ENCODE measurements at places on chromosomes 2 and 18.

GRCh38 chr2:9306911-9307310 is 100.3 kb downstream of the ASAP2 start:
- no peak for DNase-seq

DNA sequence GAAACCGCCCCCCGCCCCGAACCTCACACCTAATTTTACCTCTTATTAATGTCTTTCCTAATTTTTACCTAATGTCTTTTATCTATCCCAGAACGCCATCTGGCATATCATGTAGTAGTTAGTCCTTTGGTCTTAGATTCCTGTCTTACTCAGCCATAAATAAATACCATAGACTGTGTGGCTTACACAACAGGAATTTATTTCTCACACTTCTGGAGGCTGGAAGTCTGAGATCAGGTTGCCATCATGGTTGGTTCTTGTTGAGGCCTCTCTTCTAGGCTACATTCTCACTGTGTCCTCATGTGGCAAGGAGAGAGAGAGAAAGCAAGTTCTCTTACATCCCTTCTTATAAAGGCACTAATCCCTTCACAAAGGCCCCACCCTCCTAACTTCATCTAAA is 46.8 kb downstream of the RHBDD1 start:
- no peak for DNase-seq

- no peak for DNase-seq
Observed at GRCh38 chr2:72130659-72131360, 16.9 kb downstream of the CYP26B1 start.

- DNase-seq, result no peak
Observed at GRCh38 chr2:206940546-206940945, 1.2 kb downstream of the CPO start.

DNA sequence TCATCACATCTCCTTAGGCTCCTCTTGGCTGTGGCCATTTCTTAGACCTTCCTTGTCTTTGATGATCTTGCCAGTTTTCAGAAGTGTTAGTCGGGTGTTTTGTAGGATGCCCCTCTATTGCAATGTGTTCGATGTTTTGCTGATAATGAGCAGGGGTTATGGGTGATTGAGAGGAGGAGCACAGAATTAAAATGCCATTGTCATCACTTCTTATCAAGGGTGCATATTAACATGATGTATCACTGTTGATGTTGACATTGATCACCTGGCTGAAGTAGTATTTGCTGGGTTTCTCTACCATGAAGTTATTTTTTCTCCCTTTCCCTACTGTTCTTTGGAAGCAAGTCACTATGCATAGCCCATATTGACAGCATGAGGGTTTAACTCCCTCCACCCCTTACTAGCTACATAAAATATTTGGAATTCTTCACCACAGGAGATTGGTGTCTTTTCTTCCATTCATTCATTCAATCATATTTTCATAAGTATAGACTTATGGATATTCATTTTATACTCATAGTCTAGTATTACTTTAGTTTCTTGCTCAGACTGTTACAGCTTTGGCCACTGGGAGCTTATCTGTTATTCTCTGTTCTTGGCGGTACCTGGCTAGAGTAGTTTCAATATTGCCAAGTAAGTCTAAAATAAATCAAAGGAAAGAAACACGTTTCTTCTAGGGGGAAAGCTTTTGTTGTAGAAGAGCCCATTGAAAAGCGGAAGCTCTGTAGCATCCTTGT is 54.5 kb upstream of the TMEM87B start:
- no peak for DNase-seq

DNA sequence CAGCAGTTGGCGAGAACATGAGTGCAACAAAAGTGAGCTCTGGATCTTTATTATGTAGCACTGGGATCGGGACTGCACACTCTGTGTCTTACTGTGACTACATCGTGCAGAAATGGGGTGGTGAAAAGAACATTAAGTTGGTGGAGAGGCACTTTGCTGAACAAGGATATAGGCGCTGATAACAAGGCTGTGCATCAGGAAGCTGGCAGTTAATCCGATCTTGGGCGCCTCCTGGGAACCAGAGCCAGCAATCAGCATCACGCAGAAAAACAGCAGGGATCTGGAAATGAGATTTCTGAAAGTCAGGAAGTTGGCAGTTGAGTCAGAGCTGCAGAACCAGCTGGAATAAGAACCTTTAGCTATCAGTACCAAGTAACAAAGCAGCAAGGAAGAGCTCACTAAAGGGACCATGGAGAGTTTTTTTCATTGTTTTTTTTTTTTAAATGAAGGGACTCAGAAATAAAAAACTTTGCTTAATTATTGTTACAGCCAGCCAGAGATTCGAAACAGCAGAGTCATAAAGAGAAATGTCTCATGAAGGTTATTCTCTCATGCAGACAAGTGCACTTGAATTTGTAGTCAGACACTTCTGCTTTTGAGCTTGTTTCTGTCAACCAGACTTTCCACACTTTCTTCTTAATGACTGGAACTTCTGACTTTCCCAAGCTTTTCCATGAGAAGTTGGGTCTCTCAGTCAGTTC is 22.8 kb upstream of the MYO3B start:
- no peak for DNase-seq

- DNase-seq, result peak; percentile 57
Observed at GRCh38 chr2:105576440-105577241, 168.1 kb upstream of the NCK2 start.

GRCh38 chr2:1504311-1504750 is 91.1 kb downstream of the TPO start:
- no peak for DNase-seq

GRCh38 chr2:109699646-109700045 is 85.5 kb downstream of the SOWAHC start:
- DNase-seq, result no peak

GRCh38 chr18:24090876-24091275 is 48.0 kb upstream of the CABYR start:
- no peak for DNase-seq

DNA sequence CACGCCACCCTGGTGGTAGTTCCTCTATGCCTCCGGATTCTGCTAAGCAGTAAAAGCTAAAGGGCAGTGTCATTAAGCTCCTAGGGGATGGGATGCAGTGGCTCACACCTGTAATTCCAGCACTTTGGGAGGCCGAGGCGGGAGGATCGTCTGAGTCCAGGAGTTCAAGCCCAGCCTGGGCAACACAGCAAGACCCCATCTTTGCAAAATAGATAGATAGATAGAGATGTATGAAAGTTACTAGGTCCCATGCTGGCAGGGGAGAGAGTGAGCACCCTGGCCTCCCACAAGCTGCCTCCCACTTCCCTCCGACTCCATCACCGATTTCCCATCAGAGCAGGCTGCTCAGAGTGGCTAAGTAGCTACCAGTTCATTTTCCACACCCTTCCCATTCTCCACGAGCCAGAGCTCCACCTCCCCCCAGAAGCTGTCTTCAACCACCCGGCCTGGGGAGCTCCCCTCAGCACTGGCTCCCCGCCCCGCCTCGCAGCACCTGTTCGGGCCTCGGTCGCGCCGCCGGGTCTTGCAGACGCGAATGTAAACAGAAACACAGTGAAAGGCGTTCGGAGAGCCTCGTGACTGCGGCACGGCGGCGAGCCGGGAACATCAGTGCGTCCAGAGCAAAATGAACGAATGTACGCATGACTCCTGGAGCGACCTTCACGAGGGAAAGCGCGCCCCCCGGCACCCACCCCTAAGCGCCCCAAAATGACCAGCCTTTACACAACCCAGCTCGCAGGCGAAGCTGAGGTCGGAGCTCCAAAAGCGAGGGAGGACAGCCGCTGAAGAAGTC is 598 bp upstream of the CEP68 start:
- no peak for DNase-seq

DNA sequence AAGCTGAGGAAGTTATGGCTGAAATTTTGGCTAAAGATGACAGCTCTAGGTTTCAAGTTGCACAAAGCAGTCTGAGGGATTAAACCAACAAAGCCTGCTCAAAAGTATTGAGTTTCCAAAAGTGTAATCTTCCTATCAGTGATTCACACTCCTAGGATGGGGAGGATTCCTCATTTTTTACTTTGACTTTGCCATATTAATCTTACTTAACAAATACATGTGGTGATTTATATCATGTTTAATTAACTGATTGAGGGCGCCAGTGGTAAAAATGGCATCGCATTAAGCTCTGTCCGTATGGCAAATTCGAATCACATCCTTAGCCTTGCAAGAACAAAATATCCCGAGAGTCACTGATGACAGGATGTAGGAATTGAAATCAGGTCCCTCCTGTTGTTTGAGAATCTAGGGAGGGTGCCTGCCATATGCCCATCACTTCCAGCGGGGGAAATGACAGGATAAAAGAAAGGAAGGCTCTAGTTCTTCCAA is 78.1 kb upstream of the ETAA1 start:
- DNase-seq, result no peak
